ENCODE measurements at places on chromosomes 6 and 20.
A peak's percentile ranks its signal among the peaks of the same experiment; 100 is the strongest.

- no peak for DNase-seq
These were observed 25.1 kb downstream of the RRAGD start for GRCh38 chr6:89386917-89387491.

DNA sequence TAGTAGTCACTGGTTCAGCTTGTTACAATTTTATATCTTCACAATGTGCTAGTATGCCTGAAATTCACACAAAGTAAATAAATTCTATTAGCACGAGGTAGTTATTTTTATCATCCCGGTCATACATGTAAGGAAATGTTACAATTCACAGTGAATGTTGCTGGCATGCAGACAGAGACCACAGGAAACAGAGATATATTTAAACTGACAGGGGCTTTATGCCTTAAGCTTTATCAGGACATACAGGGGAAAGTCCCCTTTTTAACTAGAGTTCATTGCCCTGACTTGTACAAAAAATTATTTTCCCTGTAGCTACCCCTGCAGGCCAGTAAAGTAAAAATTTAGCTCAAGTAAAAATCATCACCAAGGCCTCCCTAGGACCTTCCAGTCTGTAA, 712.0 kb upstream of the NRSN1 start:
- no peak for DNase-seq

GRCh38 chr20:50930976-50931305, 296 bp downstream of the ADNP start:
- peak; percentile 68 for DNase-seq

DNA sequence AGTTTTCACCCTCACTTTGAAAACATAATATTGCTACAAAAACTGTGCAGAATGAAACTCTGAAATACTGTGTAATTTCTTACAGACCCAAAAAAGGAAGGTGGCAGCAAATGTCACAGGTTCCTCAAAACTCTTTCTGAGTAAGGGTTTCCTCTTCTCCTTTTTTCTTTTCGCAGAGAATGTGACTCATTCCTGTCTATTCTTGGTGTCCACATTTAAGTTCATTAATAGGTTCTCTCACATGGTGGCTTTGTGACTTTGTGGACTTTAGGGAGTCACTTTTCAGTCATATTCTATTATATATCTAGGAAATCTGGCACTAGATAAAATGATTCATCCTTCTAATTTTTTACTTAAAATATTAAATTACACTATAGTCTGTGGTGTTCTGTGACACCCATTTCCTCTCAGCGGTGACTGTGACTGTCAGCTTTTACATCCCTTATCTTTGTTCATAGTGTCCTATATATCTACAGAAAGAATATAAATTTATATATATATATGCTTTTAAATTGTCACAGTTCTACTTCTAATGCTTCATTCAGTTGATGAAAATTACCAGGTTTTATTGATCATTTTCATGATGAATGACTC, 126.8 kb upstream of the HCRTR2 start:
- DNase-seq, result no peak

DNA sequence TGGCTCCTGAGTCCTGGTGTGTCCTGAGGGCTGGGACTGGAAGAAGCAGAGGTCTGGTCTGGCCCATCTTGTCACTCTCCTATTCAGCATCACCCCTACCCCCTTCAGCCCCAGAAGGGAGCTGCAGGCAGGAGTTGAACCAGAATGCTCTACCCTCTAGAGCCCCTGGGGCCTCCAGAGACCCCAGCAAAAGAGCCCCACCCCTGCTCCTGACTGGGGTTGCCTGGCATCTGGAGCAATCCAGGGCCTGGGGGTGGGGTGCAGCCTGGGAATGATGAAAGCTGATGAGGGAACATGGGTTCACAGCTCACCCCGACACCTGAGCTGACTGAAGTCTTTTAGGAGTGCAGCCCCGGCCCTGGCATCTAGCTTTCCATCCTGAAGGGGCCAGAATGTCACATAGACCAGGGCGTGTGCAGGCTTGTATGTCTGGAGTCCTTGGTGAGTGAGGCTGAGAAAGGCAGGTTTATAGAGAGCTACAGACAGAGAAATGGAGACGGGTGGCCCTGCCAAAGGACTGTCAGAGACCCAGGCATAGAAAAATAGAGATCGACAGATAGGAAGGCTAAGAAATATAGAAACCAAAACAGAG, 12.2 kb downstream of the FGD2 start:
- DNase-seq, result no peak

GRCh38 chr6:109456111-109456583, 575 bp upstream of the MICAL1 start:
- no peak for DNase-seq

- DNase-seq, result no peak
These were observed 55.5 kb downstream of the PDE7B start for GRCh38 chr6:135906972-135907465.

DNA sequence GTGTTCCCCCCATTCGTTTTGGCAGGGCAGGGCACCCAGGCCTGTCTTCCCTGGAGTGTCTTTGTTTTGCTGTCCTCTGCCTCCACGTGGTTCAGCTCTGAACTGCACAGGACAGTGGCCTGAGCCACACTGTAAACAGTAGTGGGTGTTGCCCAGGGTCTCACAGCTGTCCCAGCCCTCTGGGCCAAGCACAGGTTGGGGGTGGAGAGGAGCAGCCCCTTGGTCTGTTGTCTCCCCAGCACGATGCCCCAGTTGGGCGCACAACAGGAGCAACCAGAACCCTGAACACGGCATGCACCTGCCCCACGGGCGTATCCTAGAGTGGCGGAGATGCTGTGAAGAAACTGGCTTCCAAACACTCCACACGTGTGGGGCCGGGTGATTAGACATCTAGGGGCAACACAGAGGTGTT, 14.4 kb downstream of the CCDC167 start:
- no peak for DNase-seq

GRCh38 chr6:157997893-157998608, 16.4 kb downstream of the SYNJ2 start:
- DNase-seq, result no peak

GRCh38 chr6:105795913-105796517, 290.1 kb upstream of the PRDM1 start:
- no peak for DNase-seq

GRCh38 chr20:60883496-60883895, 368.6 kb upstream of the CDH4 start:
- no peak for DNase-seq

GRCh38 chr6:161023316-161023715, 31.7 kb downstream of the MAP3K4 start:
- DNase-seq, result no peak

DNA sequence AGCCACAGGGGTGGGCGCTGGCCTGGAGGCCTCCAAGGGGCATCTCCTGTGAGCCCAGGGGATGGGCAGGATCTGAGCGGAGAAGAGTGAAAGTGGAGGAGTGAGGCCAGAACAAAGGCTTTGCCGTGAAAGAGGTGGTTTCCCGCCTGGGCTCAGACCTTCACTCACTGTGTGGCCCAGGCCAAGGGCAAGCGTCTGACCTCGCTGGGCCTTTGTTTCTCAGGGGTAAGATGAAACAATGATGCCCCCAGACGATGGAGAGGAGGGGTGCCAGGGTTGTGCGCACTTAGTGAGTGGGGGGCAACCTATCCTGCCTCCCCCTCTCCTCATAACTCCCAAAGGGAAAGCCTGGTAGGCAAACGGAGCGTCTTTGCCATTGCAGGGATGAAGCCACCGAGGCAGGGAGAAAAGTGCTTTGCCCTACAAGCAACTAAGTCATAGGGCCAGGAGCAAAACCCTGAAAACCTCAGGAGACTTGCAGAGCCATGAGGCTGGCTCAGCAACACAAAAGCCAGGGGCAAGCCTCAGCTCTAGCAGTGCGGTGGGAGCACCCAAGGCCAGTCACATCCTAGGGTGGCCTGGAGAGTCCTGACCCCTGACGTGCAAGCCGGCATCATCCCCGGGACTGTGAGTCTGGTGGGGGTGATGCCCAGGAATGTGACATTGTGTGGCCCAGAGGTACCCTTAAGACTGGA, 897 bp upstream of the STMN3 start:
- DNase-seq, result no peak

DNA sequence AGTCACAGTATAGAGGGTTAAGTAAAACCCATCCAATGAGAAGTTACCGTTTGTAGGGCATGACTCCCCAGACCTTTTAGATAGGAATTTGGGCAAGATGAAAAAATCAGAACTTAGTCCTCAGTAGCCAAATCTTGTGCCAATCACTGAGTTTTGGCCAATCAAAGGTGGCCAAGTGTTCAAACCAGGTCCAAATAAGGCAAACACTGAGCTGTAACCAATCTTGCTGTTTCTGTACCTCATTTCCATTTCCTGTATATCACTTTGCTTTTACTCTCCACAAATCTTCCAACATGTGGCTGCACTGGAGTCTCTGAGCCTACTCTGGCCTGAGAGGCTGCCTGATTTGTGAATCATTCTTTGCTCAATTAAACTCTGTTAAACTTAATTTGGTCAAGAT, 81.8 kb upstream of the GPR6 start:
- no peak for DNase-seq

DNA sequence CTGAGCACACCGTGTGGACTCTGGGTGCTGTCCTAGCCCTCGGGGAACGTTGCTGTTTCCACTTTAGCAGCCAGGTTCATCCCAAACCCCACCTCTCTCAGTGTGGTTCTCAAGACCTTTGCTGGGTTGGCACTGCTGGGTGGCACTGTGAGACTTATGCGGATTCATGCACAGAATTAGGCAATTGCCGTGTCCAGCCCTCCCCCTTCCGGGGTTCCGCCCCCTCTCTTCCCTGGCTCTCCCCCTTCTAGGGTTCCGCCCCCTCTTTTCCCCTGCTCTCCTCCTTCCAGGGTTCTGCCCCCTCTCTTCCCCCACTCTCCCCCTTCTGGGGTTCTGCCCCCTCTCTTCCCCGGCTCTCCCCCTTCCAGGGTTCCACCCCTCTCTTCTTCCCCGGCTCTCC, 39.8 kb upstream of the SLCO4A1 start:
- DNase-seq, result no peak

DNA sequence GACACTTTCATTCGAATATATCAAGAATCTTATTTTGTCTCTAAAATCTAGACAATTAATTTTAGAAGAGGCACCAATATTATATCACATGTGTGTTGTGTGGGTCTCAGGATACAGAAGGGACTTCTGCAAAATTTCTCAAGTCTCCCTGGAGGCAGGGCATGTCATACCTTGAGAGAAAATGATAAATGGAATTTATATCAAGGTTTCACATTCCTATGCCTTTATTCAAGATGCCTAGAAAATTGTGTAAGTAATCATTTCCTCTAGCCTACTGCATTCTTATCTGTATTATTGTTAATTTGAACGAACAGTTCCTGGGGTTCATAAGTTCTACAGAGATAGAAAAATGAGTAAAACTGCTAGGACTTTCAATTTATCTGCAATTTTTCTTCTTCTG, 1247.9 kb downstream of the GRIK2 start:
- DNase-seq, result no peak

Data from T follicular helper cell (primary cell).